Head of caudate nucleus (tissue), 42 donors: ENCODE measurements at places on chromosomes 5 and 9.

DNA sequence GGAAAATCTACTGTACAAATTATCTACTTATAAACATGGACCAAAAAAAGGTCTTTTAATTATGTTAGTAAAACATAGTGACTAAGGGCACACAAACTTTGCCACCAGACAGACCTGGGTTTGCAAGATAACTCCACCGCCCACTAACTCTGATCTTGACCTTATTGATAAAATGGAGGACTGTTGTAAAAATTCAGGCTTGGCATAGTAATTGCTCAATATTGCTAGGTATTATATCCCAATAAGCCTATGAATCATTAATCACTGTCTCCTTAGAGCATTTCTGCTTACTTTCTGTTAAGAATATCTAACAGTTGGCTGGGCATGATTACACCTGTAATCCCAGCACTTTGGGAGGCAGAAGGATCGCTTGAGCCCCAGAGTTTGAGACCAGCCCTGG, 3.8 kb downstream of the C9orf40 start:
- DNase-seq: no peak

GRCh38 chr5:135038205-135038812, 4.3 kb upstream of the PITX1 start:
- no peak for DNase-seq

DNA sequence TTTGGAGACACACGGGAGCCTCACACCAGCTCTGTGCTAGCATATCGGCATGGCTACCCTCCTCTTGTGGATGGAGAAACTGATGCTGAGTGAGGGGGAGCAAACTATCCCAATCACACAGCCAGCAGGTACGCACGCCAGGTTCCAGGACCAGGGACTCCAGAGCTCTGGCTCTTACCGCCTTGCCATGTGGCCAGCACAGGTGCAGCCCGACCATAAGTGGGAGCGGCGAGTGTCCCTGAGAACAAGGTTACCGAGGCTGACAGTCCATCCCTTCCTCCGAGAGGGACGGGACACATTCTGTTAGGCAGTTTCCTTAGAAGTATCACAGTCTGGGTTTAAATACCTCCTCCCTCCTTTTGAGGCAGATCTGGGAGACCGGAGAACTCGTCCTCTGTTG, 86.0 kb downstream of the PAX5 start:
- DNase-seq: no peak

DNA sequence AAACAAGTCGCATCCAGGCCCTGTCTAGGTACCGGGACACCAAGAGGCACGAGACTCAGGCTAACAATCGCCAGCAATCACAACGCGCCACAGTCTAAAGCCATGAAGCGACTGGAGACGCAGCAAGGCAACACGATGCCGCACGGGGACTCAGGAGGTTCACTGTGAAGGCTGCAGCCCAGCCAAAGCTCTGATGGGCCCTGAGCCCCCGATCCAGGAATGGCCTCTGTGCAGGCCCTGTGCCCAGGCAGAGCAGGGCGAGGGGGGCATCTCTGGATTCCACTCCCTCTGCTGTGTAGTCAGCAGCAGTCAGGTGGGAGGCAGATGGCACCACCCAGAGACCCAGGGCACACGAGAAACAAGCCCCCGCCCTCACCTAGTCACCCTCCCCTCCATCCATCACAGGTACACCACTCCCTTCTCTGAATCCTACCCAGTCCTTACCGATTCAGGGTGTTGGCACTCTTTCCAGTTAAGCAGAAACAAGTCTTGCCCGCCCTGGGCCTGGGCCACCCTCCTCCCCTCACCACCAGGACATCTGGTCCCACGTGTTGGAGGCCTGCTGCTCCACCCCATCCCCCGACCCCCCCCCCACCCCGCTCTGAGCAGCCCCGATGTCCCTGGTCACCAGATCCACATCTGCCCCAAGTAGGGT, 1.1 kb downstream of the RALGDS start:
- DNase-seq: peak; percentile 59

GRCh38 chr5:163458778-163459385, 1.0 kb downstream of the NUDCD2 start:
- no peak for DNase-seq

- DNase-seq: no peak
These were observed 41.4 kb downstream of the DAB2IP start for GRCh38 chr9:121692606-121693387.

GRCh38 chr5:109877670-109878045, 187.9 kb downstream of the MAN2A1 start:
- DNase-seq: no peak

DNA sequence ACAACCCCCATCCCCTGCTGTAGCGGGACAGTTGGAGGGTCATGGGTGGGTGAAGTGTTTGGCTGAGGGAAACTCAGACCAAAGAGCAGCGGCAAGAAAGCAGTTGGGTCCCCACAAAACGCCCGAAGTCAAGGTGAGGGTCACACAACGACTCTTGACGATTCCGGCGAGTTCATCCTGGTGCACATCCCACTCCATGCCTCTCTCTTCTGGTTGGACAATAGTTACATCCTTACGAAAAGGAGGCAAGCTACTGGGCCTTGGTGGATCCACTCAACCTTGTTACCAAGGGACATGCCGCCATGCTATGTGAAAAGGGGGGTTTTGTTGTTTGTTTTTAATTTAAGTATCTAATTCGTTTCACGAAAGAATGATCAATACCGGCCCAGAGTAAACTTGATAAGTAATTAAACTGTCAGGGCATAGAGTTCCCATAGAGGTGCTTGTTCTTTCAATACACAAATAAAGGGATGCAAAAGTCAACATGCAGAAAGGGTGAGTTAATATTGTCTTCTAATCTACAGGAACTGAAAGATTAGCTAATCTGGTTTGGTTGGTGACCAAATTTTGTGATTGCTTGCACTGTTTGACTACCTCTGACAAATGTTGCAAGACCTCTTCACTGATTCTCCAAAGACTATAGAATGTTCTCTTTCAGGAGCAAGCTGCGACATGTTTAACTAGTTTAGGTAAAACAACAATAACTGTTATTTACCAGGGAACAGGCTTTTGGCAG, 732 bp upstream of the SMIM15 start:
- DNase-seq: no peak

DNA sequence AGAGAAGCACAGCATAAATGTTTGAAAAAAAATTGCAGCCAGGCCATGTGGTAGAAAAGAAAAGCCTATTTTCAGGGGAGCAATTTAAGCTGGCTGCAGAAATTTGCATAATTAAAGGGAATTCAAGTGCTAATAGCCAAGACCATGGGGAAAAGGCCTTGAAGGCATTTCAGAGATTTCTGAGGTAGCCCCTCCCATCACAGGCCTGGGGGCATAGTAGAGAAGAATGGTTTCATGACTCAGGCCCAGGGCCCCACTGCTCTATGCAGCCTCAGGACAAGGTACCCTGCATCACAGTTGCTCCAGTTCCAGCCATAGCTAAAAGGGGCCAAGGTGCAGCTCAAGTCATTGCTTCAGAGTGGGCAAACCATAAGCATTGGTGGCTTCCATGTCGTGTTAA, 1416.0 kb downstream of the EFNA5 start:
- DNase-seq: no peak

DNA sequence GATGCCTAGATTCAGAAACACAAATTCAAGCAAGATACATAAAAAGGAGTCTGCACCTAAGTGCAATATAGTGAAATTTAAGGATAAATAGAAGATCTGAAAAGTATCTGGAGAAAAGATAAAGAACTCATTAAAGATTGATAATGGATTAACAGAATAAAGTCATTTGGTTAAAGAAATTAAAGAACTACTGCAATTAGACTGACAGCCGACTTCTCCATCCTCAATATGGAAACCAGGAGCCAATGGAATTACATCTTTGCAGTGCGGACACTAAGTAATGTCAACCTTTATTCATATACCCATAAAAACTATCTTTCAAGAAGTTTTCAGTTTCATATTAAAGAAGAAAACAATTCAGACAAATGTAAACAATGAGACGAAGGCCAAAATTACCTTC, 81.0 kb downstream of the MRPL36 start:
- no peak for DNase-seq

DNA sequence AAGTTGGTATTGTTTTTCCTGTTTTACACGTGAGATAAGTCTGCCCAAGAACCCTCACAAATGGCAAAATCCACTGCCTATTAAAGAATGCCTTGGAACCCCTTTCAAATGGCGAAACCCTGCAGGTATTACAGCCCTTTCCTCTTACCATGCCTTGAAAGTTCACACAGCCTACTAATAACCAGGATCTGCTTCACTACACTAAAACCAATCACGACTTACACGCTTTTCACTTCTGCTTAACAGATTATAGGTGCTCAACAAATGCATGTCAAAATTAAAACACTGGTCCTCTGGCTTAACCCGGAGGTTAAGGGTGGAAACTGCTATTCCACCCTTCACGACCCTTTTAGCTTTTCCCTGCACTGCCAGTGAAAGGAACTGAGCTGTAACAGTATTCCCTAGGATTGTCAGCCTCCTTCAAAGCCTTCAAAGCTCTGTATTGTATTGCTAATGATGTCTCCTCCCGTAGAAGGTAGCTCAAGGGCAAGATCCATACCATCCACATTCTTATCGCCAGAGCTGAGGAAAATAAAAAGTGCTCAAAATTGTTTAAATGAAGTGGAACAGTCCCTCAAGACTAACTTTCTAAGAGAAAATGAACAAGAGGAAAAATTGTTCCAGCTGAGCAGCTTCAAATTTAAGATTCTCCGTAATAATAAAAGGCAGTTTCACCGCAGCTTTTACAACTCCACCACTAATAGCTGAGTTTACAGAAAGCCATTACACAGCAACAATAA, 997 bp downstream of the AUH start:
- no peak for DNase-seq
